MG63 (cell line): ENCODE measurements at places on chromosomes 6 and 20. TPM values are rescaled to one million over a fixed set of nuclear protein-coding genes. Genes with fewer than 3 reads are reported as not detected.

Gene SIRPD
- not detected in 2 replicates for total RNA-seq

Gene PREP
- total RNA-seq = 15.9 and 34.6 TPM in 2 replicates

- peak; percentile 35 for DNase-seq
Observed at GRCh38 chr6:29627755-29628418, 5.1 kb downstream of the GABBR1 start.

DNA sequence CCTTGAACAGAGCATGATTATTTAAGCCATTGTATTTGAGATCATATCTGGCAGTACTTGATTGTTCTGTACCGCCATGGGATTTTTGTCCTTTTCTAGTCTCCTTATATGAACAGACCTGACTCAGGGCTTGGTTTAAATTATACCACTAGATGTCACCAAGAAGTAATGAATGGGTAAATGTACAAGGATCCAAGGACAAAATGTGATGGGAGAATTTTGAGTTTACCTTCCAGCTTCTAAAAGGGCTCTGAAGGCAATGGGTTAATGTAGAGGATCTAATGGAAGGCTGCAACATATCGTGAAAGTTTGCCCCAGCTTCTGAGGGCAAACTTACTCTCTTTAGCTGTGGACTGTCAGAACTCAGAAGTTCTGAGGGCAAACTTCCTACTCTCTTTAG is 12.0 kb downstream of the RNF8 start:
- DNase-seq = no peak

- no peak for DNase-seq
Observed at GRCh38 chr6:122872311-122872710, 83.3 kb downstream of the SMPDL3A start.

DNA sequence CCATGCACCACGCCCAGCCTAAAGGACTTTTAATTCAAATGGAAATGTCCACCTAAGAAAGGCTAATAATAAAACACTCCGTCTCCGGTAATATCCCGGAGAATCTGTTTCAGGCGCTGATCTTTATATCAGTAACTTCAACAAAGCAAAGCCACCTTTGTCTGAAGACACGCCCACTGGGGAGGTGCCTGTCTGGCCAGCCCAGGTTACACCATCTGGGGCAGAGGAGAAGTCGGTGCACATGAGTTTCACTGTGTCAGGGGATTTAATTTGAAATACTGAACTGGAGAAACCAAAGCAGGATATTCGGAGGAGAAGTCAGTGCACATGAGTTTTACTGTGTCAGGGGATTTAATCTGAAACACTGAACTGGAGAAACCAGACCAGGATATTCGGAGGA is 9.4 kb downstream of the SERPINB6 start:
- no peak for DNase-seq
